ENCODE measurements at places on chromosomes 11 and 22.

DNA sequence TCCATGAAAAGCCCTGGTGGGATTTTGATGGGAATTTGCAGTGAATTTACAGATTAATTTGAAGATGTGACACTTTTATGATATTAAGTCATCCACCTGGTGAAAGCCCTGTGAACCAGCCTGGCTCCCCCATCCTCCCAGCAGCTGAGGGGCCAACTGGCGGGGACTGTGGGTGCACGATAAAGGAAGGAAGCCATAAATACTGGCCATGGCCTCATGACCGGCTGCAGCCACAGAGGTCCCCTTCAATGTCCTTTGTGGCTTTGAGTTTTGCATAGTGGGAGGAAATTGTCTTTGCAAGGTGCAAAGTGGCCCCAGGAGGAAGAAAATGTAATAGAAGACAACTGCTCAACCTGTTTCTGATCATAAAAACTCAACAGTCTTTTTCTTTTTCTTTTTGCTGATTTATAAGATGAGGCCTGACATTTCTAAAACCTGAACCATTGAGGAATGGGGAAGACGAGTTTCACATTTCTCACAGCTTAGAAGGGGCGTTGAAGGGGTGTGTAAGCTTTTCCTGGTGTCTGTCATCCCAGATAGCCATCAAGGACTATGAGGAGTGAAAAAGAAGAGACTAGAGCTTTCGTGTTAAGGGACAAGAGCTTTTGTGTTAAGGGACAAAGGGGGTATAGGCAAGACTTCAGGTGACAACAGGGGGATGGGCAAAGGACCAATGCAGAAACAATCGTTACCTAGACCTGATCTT is 6.3 kb upstream of the NDUFV1 start:
- no peak for DNase-seq

DNA sequence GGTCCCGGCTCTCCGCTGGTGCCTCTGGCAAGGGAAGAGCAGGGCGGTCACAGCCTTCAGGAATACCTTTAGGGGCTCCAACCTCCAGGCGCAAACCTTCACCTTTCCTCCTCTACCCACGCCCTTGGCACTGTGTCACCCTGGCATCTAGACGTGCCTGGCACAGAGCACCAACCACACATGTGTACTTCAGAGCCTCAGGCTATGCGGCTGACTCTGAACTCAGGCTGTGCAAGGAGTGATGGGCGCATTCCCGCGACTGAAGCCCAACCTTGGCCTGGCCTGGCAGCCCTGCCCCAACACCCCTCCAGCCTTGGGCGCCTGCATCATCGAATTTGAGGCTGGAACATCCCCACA is 11.4 kb downstream of the SCARF2 start:
- DNase-seq, result no peak

GRCh38 chr11:26936109-26936508 is 57.8 kb upstream of the FIBIN start:
- no peak for DNase-seq

DNA sequence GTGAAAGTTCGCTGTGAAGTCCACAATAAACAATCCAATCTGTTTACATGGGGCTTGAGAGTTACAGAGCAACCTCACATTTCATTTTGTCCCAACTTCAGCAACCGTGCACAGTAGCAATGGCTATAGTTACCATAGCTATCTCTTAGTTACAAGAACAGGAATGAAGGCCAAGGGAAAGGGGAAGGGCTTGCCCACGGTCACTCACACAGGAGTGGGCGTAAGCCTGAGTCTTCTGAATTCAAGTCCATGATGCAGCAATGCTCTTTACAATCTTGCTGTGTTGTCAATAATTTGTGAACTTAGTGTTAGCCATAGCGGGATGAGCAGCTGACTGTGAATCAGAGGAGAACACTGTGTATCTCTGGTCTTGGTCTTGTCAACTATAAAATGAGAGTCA is 102.9 kb downstream of the ADAMTS15 start:
- DNase-seq, result no peak

All from T-helper 2 cell (primary cell).